ENCODE measurements at places on chromosomes 12 and 14.

- DNase-seq: peak; percentile 54
Measured at GRCh38 chr12:2739832-2740641, 54.7 kb upstream of the FKBP4 start.

GRCh38 chr14:93171376-93171775, 13.3 kb downstream of the MOAP1 start:
- no peak for DNase-seq

GRCh38 chr14:105468621-105469241, 5.9 kb upstream of the CRIP2 start:
- no peak for DNase-seq

- no peak for DNase-seq
Measured at GRCh38 chr12:130222519-130223218, 60.4 kb downstream of the FZD10 start.

DNA sequence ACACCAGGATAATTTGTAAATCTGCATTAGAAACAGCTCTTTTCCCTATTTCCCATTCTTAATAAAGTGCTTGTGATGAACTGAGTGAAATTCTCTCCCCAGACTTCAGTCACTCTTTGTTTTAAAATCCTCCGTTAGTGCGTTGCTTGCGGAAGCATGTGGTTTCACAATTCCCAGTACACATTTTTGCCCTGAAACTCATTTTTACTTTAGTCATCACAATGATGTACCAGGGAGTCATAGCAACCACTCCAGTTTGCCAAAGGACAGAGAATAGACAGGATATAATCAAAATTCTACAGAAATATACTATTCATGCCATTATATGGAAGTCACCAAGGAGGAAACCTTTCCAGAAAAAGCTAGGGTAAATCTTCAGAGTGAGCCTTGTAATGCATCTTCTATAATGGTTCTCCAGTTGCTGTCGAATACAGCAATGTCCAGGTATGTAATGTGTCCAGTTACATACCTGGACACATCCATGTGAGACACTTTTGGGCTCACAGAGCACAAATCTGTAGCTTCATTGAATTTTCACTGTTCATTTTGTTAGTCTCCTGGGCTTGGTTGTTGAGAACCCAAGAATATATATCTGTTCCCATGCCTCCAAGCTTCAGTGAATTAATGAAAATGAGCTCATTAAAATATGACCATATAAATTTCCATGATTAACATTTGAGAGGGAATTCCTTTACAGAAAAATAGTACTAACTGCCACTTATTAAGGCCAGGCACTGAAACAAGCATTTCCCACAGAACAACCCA, 57.8 kb downstream of the GPR135 start:
- DNase-seq: peak; percentile 94

- peak; percentile 93 for DNase-seq
Measured at GRCh38 chr12:15789220-15790171, at the start of gene EPS8. TSS of gene EPS8 (minus strand) at chr12:15789388. CDS start at chr12:15682951, 106,437 bp downstream.

GRCh38 chr12:130936561-130936960, 17.1 kb upstream of the ADGRD1 start:
- DNase-seq: peak; percentile 52

DNA sequence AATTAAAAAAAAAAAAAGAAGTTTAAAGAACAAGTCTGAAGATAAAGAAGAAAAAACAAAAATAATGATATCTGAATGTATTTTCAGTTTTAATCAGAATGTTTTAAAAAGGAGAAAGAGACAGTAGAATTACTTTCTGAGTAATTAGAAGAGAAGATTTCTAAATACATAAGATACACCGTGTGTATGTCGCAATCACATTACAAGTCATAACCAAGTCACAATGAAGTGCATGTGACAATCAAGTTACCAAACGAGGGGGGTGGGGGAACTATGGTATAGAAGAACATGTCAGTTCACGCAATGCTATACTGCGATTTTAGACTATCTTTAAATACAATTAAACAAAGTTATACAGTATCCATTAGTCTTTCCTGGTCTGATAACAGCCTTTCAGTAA, 1464.1 kb upstream of the FLRT2 start:
- DNase-seq: no peak

- no peak for DNase-seq
Measured at GRCh38 chr12:66312189-66312588, 9.9 kb downstream of the HELB start.

GRCh38 chr12:98446682-98447081, 68.7 kb upstream of the TMPO start:
- DNase-seq: peak; percentile 76

DNA sequence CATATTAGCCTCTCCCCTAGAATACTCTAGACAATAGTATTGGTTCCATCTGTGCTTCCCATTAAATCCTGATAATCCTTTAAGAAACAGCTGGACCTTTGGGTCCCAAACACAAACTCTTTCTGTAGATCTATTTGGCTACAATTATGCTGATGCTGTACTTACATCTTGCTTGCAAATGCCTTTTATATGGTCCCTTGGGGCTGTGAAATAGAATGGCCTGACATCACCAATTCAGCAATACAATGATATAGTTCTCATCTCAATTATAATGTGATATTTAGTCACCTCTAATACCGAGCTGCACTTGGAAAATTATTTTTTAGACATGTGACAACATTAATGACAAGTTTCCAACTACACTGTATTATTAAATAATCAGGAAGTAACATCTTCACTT, 261.5 kb downstream of the SOX5 start:
- no peak for DNase-seq
